ENCODE measurements at places on chromosomes 7 and 10. TPM values are rescaled to one million over a fixed set of nuclear protein-coding genes. Genes with fewer than 3 reads are reported as not detected.

Gene FGFBP3
- 1.5 TPM for total RNA-seq

Gene LRRC17
- 0.14 TPM for total RNA-seq

Gene AGR2
- total RNA-seq: not detected

Gene SPAM1
- total RNA-seq: not detected

Gene PRSS37
- not detected for total RNA-seq

Gene LBX1
- total RNA-seq: not detected

Gene PRPS1L1
- not detected for total RNA-seq

Gene SEC31B
- total RNA-seq: 62.2 TPM

Gene NUTM2E
- not detected for total RNA-seq

DNA sequence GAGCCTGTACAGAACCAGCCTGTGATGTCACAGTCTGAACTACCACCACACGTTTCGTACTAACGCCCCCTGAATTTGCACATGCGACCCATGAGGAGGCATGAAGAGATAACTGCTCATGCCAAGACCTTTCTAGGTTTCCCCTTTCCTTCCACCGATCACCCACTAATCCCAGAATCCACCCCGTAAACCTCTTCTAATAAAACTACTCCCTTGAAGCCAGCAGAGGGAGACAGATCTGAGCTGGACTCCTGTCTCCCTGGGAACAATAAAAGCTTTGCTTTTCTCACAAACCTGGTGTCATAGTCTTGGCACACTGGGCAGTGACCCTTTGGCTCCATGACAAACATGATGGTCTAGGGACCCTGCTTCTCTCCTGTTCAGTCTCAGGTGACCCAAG, 144.5 kb downstream of the FRMD4A start:
- peaks cover 22% of the 10 kb centered on the region for H3K4me1 ChIP-seq
- peak overlapping the region; percentile 95 for H3K27ac ChIP-seq
- no peaks in the 10 kb centered on the region for H3K36me3 ChIP-seq
- H3K27me3 ChIP-seq: peaks cover 29% of the 10 kb centered on the region

- H3K36me3 ChIP-seq: no peaks in the 10 kb centered on the region
- no peak overlapping the region for H3K27ac ChIP-seq
- no peaks in the 10 kb centered on the region for H3K4me1 ChIP-seq
- DNase-seq: no peak
- no peaks in the 10 kb centered on the region for H3K27me3 ChIP-seq
Observed at GRCh38 chr10:113087165-113088029, 137.3 kb downstream of the TCF7L2 start.

DNA sequence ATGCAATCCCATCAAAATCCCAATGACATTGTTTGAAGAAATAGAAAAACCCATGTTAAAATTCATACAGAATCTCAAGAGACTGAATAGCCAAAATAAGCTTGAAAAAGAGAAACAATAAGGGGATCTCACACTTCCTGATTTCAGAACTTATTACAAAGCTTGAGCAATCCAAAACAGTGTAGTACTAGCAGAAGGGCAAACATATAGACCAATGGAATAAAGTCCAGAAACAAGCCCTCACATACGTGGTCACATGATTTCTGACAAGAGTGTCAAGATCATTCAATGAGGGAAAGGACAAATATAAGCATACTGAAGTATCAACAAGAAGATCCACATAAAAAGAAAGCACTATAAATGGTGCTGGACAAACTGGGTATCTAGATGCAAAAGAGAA, 31.9 kb downstream of the MICU1 start:
- H3K27me3 ChIP-seq: no peaks in the 10 kb centered on the region
- H3K27ac ChIP-seq: no peak overlapping the region
- no peak overlapping the region for H3K4me3 ChIP-seq
- H3K4me1 ChIP-seq: peaks cover 11% of the 10 kb centered on the region

GRCh38 chr7:81267508-81267907, 348.7 kb upstream of the SEMA3C start:
- H3K4me1 ChIP-seq: no peaks in the 10 kb centered on the region
- no peak overlapping the region for H3K4me3 ChIP-seq
- no peak for DNase-seq
- no peaks in the 10 kb centered on the region for H3K27me3 ChIP-seq
- H3K36me3 ChIP-seq: no peaks in the 10 kb centered on the region

- H3K27ac ChIP-seq: no peak overlapping the region
- no peak overlapping the region for H3K4me3 ChIP-seq
- H3K4me1 ChIP-seq: no peaks in the 10 kb centered on the region
Observed at GRCh38 chr7:114150689-114151088, 231.9 kb upstream of the PPP1R3A start.

- H3K4me3 ChIP-seq: no peak overlapping the region
- H3K27me3 ChIP-seq: no peaks in the 10 kb centered on the region
- no peak for DNase-seq
- no peak overlapping the region for H3K27ac ChIP-seq
Observed at GRCh38 chr10:13337128-13337826, 10.8 kb downstream of the SEPHS1 start.

- peaks cover 89% of the 10 kb centered on the region for H3K4me1 ChIP-seq
- H3K27ac ChIP-seq: peak overlapping the region; percentile 98
- H3K27me3 ChIP-seq: no peaks in the 10 kb centered on the region
- H3K4me3 ChIP-seq: peak overlapping the region; percentile 99
- peaks cover 74% of the 10 kb centered on the region for H3K36me3 ChIP-seq
Observed at GRCh38 chr10:110502851-110503301, 5.2 kb downstream of the DUSP5 start.

DNA sequence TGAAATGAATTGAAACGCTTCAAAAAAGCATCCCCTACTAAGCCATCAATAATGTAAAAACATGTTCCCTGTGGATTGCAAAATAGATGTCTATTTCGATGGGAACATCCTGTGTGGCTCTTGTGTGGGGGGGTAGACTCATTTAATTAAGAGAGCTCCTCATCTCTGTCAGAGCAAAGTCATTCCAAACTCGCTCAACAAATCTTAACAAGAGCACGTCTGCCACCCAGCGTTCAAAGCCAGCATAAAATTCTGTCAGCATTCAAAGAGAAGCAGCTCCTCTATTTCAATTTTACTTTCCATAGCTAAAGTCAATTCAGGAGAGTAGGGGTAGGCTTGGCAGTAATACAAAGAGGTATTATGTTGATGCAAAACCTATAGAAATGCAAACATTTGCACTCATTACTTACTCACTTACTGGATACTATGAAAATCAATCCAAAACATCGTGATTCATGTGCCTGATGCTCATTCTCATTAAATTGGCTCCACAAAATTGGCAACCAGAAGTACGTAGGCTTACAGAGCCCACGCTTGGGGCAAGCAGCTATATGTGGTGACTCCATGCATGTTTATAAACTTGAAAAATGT, 114.9 kb downstream of the IPMK start:
- no peak overlapping the region for H3K27ac ChIP-seq
- no peak overlapping the region for H3K4me3 ChIP-seq
- no peaks in the 10 kb centered on the region for H3K36me3 ChIP-seq

DNA sequence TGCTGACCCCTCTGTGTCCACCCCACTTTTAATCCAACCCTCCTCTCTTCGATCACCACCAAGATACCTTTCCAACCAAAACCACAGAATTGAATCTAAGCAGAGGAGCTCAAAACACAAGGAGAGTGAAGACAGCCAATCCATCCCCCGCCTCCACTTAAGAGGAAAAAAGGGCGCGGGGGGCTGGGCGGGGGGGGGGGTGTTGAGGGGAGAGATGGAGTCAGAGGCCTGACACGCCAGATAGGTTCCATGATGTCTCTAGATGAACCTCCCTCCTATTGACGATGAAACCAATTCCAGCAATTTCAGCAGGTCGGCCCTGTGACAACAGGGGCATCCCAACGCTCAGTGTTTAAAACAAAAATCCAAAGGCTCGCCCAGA, 1.3 kb downstream of the SORBS1 start:
- peaks cover 16% of the 10 kb centered on the region for H3K4me1 ChIP-seq
- H3K4me3 ChIP-seq: peak overlapping the region; percentile 99
- no peaks in the 10 kb centered on the region for H3K36me3 ChIP-seq
- H3K27me3 ChIP-seq: peaks cover 3% of the 10 kb centered on the region

DNA sequence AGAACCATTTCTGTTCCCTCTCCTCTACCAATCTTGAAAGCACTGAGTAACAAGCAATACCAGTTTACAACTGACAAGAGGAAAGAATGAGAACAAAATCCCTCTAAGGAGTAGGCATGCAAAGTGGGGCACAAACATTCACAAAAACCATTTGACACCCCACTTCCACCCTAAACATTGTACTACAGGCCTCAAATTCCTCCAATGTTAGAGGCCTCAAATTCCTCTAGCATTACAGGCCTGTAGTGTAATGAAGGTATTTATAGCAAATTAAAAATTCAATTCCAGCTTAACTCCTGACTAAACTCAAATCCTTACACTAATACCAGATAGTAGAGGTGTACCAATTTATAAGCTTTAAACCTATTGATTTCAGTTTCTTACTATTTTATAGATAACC, 85.4 kb downstream of the SIRT1 start:
- no peak overlapping the region for H3K27ac ChIP-seq
- H3K36me3 ChIP-seq: peaks cover 40% of the 10 kb centered on the region
- no peaks in the 10 kb centered on the region for H3K27me3 ChIP-seq
- DNase-seq: no peak

DNA sequence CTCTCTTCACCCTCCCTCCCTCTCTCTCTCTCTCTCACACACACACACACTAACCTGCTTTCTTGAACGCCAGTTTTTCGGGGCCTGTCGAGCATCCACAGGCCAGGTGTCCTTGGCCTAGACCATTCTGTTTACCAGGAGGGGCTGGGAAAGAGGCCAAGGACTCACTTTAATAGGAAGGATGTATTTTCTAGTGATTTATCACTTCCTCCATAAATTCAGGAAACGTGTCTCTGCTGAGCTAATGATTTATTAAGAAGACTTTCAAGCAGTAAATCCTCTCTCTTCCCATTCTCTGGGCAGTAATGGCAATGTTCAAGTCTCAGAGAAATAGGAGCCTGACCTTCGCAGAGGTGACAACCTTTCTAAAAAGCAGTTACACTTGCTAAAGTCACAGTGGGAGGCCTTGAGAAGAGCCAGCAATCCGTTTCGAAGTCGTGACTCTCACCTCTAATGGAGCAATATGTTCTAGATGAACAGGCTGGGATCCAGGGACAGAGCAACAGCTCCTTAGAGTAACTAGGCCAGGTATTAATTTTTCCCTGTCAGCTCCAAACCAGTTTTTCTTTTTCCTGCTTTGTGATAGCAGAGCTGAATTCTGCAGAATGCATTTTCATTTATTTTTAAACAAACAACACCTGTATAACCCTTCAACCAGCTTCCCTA, 1357.5 kb upstream of the SORCS1 start:
- H3K4me3 ChIP-seq: no peak overlapping the region
- no peak for DNase-seq
- H3K36me3 ChIP-seq: no peaks in the 10 kb centered on the region

GRCh38 chr10:29636178-29636577, 1.4 kb upstream of the SVIL start:
- peak overlapping the region; percentile 49 for H3K27ac ChIP-seq
- no peaks in the 10 kb centered on the region for H3K27me3 ChIP-seq
- peak overlapping the region; percentile 61 for H3K4me3 ChIP-seq
- peaks cover 48% of the 10 kb centered on the region for H3K4me1 ChIP-seq
- DNase-seq: no peak
- H3K36me3 ChIP-seq: no peaks in the 10 kb centered on the region

GRCh38 chr10:98045785-98046389, 15.5 kb upstream of the CRTAC1 start:
- DNase-seq: peak; percentile 70
- H3K4me3 ChIP-seq: no peak overlapping the region
- H3K36me3 ChIP-seq: no peaks in the 10 kb centered on the region
- H3K4me1 ChIP-seq: peaks cover 5% of the 10 kb centered on the region
- no peak overlapping the region for H3K27ac ChIP-seq

DNA sequence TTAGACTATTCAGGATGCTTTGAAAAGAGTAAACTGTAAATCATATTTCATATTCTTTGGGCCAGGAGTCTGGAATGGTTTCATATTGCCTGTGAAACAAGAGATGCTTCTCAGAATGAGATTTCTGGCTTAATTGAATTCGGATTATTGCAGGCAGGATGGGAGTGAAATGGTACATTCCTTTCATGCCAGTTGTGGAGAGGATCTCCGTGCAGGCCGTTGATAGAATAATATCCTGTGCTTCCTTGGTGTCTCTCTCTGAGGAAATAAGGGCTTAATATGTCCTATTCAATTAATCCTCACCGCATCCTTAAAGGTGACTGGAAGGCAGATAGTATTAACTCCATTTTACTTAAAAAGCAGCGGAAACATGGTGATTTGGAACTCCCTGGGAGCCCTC, 56.6 kb downstream of the CUX1 start:
- DNase-seq: no peak
- no peak overlapping the region for H3K27ac ChIP-seq

GRCh38 chr10:100130831-100131230, 49.2 kb upstream of the CPN1 start:
- no peak for DNase-seq
- H3K27me3 ChIP-seq: peaks cover 12% of the 10 kb centered on the region
- H3K4me3 ChIP-seq: no peak overlapping the region
- H3K4me1 ChIP-seq: peaks cover 4% of the 10 kb centered on the region
- H3K36me3 ChIP-seq: no peaks in the 10 kb centered on the region

DNA sequence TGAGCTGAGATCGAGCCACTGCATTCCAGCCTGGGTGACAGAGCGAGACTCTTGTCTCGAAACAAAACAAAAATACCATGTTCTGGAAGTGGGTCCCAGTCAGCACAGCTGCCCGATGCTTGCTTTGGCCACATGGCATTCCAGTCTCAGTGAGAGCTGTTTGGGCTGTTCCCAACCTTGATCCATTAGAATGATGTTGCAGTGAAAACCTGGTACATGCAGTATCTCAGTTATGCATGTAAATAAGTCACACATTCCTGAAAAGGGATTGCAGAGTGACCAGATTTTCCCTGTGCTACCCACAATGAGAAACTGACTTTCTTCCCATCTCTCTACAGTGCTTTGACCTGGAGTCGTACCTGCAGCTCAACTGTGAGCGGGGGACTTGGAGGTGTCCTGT, 15.4 kb downstream of the ZMIZ2 start:
- no peak for DNase-seq
- H3K4me1 ChIP-seq: peaks cover 16% of the 10 kb centered on the region
- H3K27me3 ChIP-seq: no peaks in the 10 kb centered on the region

- H3K27ac ChIP-seq: no peak overlapping the region
- no peak overlapping the region for H3K4me3 ChIP-seq
- peaks cover 17% of the 10 kb centered on the region for H3K4me1 ChIP-seq
- peaks cover 3% of the 10 kb centered on the region for H3K27me3 ChIP-seq
- H3K36me3 ChIP-seq: no peaks in the 10 kb centered on the region
Observed at GRCh38 chr7:102045681-102046372, 228.4 kb downstream of the CUX1 start.

- peaks cover 13% of the 10 kb centered on the region for H3K27me3 ChIP-seq
- no peak for DNase-seq
- H3K4me3 ChIP-seq: no peak overlapping the region
- no peaks in the 10 kb centered on the region for H3K36me3 ChIP-seq
- no peak overlapping the region for H3K27ac ChIP-seq
Observed at GRCh38 chr7:12623223-12623622, 52.7 kb downstream of the SCIN start.
